SK-N-DZ (cell line): ENCODE measurements at places on chromosomes 12 and 14.

DNA sequence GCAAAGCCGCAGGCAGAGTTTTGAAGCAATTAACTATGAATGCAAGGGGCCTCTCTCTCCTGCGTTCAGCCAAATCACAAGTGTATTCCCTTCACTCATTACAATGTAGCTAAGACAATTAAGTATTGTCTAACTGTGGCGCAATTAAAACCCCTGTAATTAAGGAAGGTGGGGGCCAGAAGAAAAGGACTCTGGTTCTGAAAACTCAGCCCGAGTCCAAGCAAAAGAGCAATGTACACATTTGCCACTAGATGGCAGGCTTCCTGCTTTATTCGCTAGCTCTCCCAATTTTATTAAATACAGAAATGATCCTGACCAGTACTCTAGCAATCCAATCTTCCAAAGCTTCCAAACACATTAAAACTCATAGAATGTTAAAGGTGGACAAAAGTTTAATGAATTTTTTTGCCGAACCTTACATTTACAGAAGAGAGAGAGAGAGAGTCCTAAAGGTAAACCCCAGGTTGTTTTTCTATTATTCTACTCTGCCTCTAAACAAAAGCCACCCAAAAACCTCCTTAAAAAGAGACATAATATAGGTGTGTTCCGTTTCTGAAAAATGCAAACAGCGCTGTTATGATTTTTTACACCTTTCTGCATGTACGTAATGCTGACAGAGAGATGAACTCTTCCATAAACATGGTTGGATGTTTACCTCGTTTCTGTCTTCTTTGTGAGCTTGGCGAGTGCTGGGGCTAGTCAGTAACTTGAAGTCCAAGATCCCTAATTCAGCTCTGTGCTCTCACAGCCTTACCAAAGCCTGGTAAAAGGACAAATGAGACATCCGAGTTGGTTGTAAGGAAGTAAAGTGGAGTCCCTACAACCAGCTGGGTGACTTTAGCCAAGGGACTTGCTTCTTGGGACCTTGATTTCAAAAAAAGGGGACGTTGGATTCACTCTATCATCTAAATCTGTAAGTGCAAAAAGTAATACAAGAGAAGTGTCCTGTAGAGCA lies 50.9 kb upstream of the VASH1 start:
- peak; percentile 44 for DNase-seq

- DNase-seq: no peak
Measured at GRCh38 chr12:118145113-118145797, 9.3 kb downstream of the PEBP1 start.

GRCh38 chr14:50612806-50613205 lies 52.9 kb downstream of the ATL1 start:
- DNase-seq: no peak

DNA sequence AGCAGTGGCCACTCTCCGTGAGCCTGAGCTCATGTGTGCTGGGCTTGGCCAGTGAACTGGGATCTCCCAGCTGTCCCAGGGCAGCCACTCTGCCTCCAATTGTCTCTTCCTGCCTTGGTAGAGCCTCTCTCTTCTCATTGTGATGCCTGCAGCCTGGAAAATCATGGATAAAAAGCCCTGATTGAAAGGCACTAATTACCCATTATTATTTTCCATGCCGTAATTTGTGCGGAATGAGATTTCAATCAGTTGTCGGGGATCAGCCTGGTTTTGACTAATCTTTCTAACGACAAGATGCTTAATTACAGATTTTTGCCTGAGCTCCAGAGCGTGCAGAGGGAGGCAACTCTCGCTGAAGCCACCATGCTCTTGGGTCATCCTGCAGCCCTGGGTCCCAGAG lies 52.7 kb downstream of the ESRRB start:
- DNase-seq: no peak

DNA sequence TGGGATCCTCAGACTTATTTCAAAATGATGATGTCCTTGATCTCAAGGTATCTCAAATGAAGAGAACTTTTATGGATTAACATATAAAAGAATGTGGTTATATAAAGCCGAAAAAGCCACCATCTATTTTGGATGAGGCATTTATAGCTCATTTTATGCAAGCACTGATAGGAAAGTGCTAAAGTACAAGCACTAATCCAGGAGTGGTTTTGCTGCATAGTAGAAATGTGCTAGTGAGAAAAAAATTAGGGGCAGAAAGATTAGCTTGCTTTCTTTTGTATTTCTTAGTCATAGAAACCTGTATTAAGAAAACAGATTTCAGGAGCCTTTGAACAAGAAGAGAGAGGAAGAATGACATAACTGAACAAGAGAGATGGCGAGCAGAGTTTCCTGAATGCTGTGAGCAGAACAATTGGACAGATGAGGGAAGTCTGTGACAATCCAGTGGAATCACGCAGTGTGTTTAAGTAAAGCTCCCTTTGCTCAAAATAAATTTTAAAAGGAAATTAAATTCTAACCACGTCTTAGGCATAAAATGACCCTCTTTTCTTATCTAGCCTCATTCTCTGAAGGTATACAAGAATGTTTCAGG lies 238.2 kb upstream of the NOVA1 start:
- no peak for DNase-seq

DNA sequence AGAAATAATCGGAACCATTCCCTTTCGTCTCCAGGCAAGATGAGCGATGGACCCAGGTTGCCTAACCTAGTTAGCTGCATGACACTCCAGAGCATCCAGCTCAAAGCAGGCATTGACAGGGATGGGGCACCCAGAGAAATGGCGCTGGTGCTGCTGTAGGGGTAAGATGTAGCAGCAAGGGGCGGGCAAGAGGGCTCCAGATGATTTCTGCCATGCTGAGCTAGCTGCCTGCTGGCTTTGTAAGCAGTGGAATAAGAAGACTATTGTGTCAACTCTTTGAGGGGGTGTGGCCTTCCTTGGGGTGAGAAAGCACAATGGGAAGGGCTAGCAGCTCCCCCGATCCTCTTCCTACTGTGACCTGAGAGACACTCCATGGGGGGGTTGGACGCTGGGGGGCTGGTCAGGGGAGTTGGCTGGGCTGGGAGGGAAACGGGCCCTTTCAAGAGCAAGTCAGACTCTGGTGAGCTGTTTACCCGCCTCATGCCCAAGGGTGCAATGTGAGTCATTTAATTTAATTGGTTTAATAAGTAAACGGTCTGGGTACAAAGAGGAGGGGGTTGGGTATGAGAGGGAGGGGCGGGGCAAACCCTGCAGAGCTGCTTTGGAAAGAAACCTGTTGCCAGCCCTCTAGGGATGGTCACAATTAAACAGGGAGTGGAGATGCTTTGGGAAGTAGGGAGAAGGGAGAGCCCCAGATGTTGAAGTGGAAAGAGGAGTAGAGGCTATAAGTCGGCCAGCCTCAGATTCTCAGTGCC lies 50.5 kb downstream of the B4GALNT3 start:
- no peak for DNase-seq

- DNase-seq: no peak
Measured at GRCh38 chr12:113322343-113322742, 12.6 kb downstream of the SLC8B1 start.

DNA sequence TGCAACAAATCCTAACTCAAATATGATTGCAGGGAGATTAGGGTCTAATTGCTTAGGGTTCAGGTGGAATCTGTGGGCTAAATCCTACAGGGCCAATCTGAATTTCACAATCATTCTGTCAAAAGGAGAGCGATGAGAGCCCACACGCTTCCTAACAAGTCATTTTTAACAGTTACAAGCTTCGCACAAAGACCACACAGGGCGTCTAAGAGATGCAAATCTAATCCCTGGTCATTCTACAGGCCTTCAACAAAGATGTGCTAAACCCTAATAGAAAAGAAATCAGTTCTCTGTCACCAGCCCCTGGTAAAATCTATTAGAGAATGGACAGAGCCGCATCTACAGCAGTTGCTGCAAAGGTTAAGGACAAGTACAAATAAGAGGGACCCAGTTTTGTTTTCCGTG lies 15.3 kb downstream of the NKX2-1 start:
- no peak for DNase-seq

- DNase-seq: no peak
Measured at GRCh38 chr12:13609894-13610679, 371.3 kb downstream of the GRIN2B start.

DNA sequence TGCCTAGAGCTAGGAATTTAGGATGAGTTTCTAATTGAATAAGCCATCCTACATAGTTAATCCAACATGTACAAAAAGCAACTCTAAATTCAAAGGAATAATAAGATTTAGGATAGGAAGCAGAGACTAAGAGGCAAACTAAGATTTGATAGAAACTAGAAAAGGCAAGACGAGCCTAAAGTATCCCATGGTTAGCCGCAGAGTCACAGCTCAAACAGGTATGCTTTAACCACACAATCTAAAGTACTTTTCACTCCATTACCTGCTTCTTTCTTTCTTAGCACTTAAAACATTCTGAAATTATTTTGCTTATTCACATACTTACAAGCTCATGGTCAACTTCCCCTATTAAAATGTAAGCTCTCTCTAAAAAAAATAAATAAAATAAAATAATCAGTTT lies 51.8 kb downstream of the OTOGL start:
- DNase-seq: no peak
